Upper lobe of right lung (tissue), 1 donor: ENCODE measurements at places on chromosomes 2 and 18. TPM values are rescaled to one million over a fixed set of nuclear protein-coding genes. Genes with fewer than 3 reads are reported as not detected.

GRCh38 chr2:62733546-62733945, 28.0 kb downstream of the EHBP1 start:
- no peaks in the 10 kb centered on the region for H3K36me3 ChIP-seq
- H3K27me3 ChIP-seq: no peaks in the 10 kb centered on the region
- H3K4me1 ChIP-seq: no peaks in the 10 kb centered on the region
- DNase-seq: no peak

- H3K27ac ChIP-seq: no peak overlapping the region
- no peaks in the 10 kb centered on the region for H3K27me3 ChIP-seq
- H3K4me1 ChIP-seq: no peaks in the 10 kb centered on the region
- no peak for DNase-seq
Measured at GRCh38 chr2:66390811-66391210, 44.1 kb upstream of the MEIS1 start.

DNA sequence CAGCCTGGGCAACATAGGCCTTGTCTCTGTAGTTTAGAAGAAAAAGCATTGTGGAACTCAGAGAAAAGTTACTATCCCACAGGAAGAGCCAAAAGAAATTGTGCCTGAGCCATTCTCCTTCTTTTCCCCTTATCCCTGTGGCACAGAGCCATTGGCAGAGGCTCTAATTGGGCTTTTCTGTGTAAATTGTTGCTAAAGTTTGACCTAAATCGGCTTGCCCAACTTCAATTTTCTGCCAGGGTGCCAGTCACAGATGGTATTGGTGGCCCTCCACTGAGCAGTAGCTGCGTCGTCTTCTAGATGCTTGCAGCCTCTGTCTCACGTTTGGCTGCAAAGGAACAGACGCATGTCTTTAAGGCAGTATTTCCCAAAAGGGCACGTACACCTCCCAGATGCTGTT, 30.3 kb downstream of the ZNF532 start:
- H3K36me3 ChIP-seq: peaks cover 13% of the 10 kb centered on the region
- no peak overlapping the region for H3K27ac ChIP-seq
- H3K27me3 ChIP-seq: no peaks in the 10 kb centered on the region
- no peak overlapping the region for H3K4me3 ChIP-seq

Gene FBLN7
- 5.4 TPM for total RNA-seq

DNA sequence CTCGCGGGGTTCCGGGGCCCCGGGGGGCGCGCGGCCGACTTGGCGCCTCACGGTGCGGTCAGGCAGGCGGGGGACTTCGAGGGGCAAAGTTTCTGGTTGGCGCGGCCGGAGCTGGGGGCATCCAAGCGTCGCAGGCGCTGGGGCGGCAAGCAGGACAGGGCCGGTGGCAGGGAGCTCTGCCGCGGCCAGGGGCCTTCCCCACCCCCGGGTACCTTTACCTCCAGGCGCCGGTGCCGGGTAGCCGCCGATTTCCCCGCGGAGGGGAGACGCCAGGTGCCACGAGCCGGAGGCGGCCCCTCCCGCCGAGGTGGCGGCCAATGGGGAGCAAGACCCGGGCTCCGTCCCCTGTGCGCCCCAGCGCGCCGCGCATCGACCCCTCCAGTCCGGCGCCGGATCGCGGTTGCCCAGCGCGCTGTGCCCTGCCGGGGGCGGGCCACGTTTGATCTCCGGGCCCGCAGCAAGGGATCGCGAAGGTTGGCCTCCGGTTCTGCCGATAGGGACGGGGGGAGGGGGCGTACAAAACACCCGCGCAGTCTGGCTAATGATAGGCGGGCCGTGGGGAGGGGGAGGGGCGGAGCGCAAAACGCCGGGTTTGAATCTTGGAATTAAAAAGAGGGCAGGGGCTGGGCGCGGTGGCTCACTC, at the start of gene ST8SIA5:
ST8SIA5 (minus strand) TSS at position 495 of the 643 bp plus-strand sequence. CDS start 545 bp downstream, outside the sequence.
- H3K27ac ChIP-seq: no peak within 1 kb of the TSS
- H3K36me3 ChIP-seq: no peaks in the 10 kb centered on the region
- H3K4me3 ChIP-seq: peak within 1 kb of the TSS; percentile 14
- peaks cover 12% of the 10 kb centered on the region for H3K4me1 ChIP-seq
- H3K27me3 ChIP-seq: peaks cover 57% of the 10 kb centered on the region
- no peak for DNase-seq
